ENCODE measurements at places on chromosomes 16 and 17. TPM values are rescaled to one million over a fixed set of nuclear protein-coding genes. Genes with fewer than 3 reads are reported as not detected.

Gene RBFOX1
- not detected for total RNA-seq

Gene SPATA22
- not detected for total RNA-seq

Gene CCL15
- not detected for total RNA-seq

Gene TNS4
- 15.5 TPM for total RNA-seq

Gene CDRT15L2
- total RNA-seq = not detected

Gene PLLP
- total RNA-seq = 0.26 TPM

Gene DOC2B
- 5.5 TPM for total RNA-seq

Gene PLEKHH3
- total RNA-seq = 0.76 TPM

- no peak for DNase-seq
- peaks cover 3% of the 10 kb centered on the region for H3K27me3 ChIP-seq
- H3K36me3 ChIP-seq = no peaks in the 10 kb centered on the region
- no peak overlapping the region for H3K27ac ChIP-seq
- no peak overlapping the region for H3K4me3 ChIP-seq
- H3K4me1 ChIP-seq = no peaks in the 10 kb centered on the region
Measured at GRCh38 chr16:72938795-72939164, 109.1 kb downstream of the ZFHX3 start.

DNA sequence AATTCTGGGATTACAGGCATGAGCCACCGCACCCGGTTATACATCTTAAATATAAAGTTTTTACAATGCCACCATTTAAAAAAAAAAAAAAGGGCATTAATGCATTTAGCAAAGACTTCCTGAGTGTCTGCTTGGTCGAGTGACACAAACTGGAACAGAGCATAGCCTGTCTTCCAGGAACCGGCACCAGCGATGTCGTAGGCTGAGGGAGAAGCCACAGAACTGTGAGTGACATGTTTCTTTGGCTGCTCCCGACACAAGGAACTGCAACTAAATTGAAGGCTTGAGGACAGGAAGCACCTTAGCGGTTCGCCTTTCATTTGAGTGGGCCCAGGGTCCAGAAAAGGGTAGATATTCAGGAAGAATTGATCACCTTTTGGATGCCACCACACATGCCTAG lies 717.8 kb downstream of the MAF start:
- DNase-seq = no peak
- H3K36me3 ChIP-seq = no peaks in the 10 kb centered on the region

- no peak overlapping the region for H3K4me3 ChIP-seq
- H3K27me3 ChIP-seq = no peaks in the 10 kb centered on the region
Measured at GRCh38 chr16:88740727-88741055, 34.4 kb downstream of the CTU2 start.

GRCh38 chr16:28267356-28267755 lies 25.0 kb upstream of the SBK1 start:
- no peaks in the 10 kb centered on the region for H3K4me1 ChIP-seq
- H3K27ac ChIP-seq = no peak overlapping the region
- no peak overlapping the region for H3K4me3 ChIP-seq
- H3K27me3 ChIP-seq = peaks cover 31% of the 10 kb centered on the region
- DNase-seq = no peak

DNA sequence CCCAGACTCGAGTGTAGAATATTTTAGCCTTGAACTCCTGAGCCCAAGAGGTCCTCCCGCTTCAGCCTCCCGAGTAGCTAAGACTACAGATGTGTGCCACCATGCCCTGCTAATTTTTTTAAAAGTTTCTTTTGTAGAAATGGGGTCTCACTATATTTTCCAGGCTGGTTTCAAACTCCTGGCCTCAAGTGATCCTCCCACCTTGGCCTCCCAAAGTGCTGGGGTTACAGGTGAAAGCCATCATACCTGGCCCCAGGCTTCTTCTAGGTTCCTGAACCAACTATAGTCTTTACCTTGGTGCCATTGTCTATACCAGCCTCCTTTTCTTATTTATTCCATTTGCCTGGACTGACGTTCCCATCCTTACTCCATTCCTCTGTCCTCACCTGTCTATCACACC lies 17.1 kb upstream of the PRKAR1A start:
- peaks cover 29% of the 10 kb centered on the region for H3K4me1 ChIP-seq
- DNase-seq = no peak
- H3K36me3 ChIP-seq = no peaks in the 10 kb centered on the region
- no peaks in the 10 kb centered on the region for H3K27me3 ChIP-seq
- H3K4me3 ChIP-seq = no peak overlapping the region

DNA sequence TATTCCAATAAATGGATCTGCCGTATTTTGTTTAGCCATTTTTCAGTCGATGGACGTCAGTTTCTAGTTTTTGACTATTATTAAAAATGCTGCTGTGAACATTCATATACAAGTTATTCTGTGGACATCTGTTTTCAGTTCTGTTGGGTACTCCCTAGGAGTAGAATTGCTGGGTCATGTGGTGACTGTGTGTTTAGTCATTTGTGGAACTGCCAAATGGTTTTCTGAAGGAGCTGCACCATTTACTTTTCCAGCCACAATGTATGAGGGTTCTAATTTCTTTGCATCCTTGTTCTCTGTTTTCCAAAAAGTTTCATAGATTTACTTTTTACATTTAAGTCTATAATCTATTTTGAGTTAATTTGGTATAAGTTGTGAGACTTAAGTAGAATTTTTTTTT lies 29.5 kb downstream of the CYLD start:
- H3K27ac ChIP-seq = peak overlapping the region; percentile 31
- H3K36me3 ChIP-seq = peaks cover 61% of the 10 kb centered on the region
- H3K4me1 ChIP-seq = peaks cover 65% of the 10 kb centered on the region

GRCh38 chr17:69733171-69734012 lies 318.9 kb downstream of the MAP2K6 start:
- no peak overlapping the region for H3K27ac ChIP-seq
- peaks cover 9% of the 10 kb centered on the region for H3K36me3 ChIP-seq
- no peaks in the 10 kb centered on the region for H3K27me3 ChIP-seq
- no peak overlapping the region for H3K4me3 ChIP-seq
- peaks cover 22% of the 10 kb centered on the region for H3K4me1 ChIP-seq

GRCh38 chr17:43856141-43856540 lies 9.2 kb downstream of the CD300LG start:
- DNase-seq = no peak
- H3K27ac ChIP-seq = no peak overlapping the region
- H3K27me3 ChIP-seq = peaks cover 7% of the 10 kb centered on the region
- no peaks in the 10 kb centered on the region for H3K36me3 ChIP-seq
- no peaks in the 10 kb centered on the region for H3K4me1 ChIP-seq

DNA sequence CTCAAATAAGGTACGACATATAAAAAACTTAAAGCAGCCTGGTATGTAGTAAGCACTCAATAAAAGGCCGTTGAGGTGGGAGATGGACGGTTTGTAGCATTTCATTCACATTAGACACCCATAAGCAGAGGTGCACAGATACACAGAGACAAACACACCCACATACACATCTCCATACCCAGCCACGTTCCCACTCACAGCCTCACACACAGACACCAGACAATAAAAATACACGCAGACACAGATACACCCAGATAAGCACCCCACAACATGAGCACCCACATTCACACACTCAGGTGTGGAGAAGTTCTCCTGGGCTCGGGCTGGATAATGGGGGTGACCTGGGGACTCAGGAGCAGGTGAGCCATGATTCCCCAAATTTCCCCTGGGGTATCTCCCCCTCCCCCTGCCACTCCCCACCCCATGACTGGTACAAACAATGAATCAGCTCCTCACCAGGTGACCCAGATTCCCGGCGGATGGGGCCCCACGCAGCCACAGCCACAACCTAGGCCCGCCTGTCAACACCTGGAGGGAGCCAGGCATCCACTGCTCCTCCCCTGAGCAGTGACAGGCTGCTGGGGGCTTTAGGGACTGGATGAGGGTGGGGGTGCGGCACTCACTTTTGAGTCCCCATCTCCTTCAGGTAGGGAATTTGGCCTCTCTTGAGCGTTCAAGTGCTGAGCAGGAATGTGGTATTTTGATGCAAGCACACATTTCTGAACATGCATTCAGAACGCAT lies 2.7 kb downstream of the DLX3 start:
- H3K36me3 ChIP-seq = no peaks in the 10 kb centered on the region
- H3K4me3 ChIP-seq = peak overlapping the region; percentile 39
- H3K27me3 ChIP-seq = peaks cover 71% of the 10 kb centered on the region
- H3K27ac ChIP-seq = no peak overlapping the region

DNA sequence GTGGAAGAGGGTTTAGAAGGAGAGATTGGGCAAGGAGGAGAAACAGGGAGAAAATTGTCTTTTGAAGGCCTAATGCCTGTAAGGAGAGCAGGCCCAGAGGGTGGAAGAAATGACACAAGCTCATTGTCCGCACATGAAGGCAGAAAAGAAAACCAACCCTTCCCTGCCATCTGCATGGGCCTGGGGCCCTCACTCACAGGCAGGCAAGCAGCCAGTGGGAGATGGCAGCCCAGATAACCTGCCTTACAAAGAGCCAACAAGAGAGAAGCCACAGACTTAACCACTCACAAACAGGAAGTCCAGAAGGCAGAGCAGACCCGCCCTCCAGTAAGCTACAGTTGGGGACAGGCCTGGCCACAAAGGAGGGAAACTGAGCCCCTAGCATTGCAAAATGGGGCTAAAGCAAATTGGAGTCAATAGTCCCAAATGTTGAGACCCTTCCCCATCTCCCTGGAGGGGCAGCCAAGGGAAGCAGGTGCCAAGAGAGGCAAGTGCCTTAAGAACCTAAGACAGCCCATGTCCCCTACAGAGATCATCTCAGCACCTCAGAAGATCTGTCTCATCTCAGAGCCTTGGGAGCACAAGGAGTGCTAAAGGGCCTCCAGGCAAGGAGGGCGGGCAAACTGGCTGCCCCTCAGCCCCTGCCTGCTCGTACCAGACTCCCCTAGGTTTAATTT lies 7.3 kb upstream of the TSPOAP1 start:
- H3K4me1 ChIP-seq = peaks cover 50% of the 10 kb centered on the region
- H3K4me3 ChIP-seq = peak overlapping the region; percentile 100
- peak; percentile 77 for DNase-seq
- peaks cover 32% of the 10 kb centered on the region for H3K36me3 ChIP-seq
- peak overlapping the region; percentile 99 for H3K27ac ChIP-seq

DNA sequence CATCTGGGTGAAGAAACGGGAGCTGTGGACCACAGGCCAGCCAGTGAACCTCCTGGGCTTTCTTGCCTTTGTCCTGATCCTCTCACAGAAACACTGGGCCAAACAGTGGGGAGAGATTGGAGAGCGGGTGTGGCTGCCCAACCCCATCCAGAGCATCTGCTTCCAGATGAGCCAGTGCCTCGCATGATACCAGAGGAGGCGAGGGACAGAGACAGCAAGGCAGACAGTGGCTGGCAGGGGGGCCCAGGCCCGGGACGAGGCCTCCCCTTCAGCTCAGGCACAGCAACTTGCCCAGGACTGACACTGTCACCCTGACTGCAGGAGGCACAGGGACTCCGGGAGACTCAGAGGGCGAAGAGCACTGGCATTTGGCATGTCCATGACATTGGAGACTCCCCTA lies 12.0 kb downstream of the ARHGEF15 start:
- no peak overlapping the region for H3K27ac ChIP-seq
- H3K4me1 ChIP-seq = peaks cover 10% of the 10 kb centered on the region
- no peaks in the 10 kb centered on the region for H3K36me3 ChIP-seq
- no peak for DNase-seq
- no peak overlapping the region for H3K4me3 ChIP-seq
- peaks cover 25% of the 10 kb centered on the region for H3K27me3 ChIP-seq

DNA sequence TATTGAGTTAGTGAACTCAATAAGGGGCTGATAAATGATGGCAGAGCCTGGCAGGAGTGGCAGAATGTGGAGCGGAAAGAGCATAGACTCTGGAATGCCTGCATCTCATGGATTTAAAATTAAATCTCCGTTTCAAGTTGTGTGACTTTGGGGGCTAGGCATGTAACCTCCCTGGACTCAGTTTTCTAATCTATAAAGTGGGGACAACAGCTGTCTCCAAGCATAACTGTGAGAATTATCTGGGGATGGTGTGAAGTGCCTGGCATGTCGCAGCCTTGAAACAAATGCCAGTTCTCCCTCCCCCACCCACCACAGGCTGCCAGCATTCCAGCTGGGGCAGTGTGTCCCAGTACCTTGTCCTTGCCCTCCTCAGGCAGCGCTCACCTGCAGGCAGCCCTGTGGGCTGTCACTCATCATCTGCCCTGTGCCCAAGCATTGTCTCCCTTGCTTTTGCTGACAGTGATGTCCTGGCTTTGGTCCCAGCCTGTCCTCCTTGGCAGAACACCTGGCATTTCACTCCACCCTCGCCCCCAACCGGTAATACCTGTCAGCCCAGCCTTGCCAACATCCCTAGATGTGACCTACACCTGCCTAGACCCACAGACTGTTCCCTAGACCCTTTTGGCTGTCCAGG lies 129.6 kb downstream of the MRM1 start:
- H3K36me3 ChIP-seq = peaks cover 4% of the 10 kb centered on the region
- H3K4me3 ChIP-seq = no peak overlapping the region
- H3K27me3 ChIP-seq = peaks cover 7% of the 10 kb centered on the region
- no peak for DNase-seq
- peaks cover 34% of the 10 kb centered on the region for H3K4me1 ChIP-seq

DNA sequence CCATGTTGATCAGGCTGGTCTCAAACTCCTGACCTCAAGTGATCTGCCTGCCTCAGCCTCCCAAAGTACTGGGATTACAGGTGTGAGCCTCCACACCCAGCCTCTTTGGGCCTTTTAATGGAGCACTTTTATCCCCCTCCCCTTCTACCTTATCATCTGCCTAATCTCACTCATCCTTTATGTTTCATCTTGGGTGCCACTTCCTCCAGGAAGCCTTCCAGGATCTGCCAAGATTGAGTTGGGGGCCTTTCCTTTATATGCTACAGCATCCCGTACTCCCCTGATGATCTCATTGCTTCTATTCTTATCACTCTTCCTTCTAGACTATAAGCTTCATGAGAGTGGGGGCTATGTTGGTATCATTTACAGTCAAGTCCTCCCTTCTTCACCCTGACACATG lies 192.8 kb upstream of the WSCD1 start:
- no peaks in the 10 kb centered on the region for H3K36me3 ChIP-seq
- no peak overlapping the region for H3K27ac ChIP-seq
- H3K27me3 ChIP-seq = peaks cover 3% of the 10 kb centered on the region
- H3K4me1 ChIP-seq = no peaks in the 10 kb centered on the region
- DNase-seq = no peak
- no peak overlapping the region for H3K4me3 ChIP-seq

GRCh38 chr16:78353640-78354275 lies 254.3 kb downstream of the WWOX start:
- DNase-seq = no peak
- no peak overlapping the region for H3K4me3 ChIP-seq
- H3K4me1 ChIP-seq = no peaks in the 10 kb centered on the region

- peaks cover 18% of the 10 kb centered on the region for H3K4me1 ChIP-seq
- peaks cover 2% of the 10 kb centered on the region for H3K36me3 ChIP-seq
- peak overlapping the region; percentile 65 for H3K27ac ChIP-seq
- no peak overlapping the region for H3K4me3 ChIP-seq
- H3K27me3 ChIP-seq = peaks cover 54% of the 10 kb centered on the region
Measured at GRCh38 chr16:56197192-56197992, 6.1 kb downstream of the GNAO1 start.
